PC-3 (cell line): ENCODE measurements at places on chromosomes 3 and 15. TPM values are rescaled to one million over a fixed set of nuclear protein-coding genes. Genes with fewer than 3 reads are reported as not detected.

The CCRL2 gene
- 5.5 and 6.0 TPM in 2 replicates for total RNA-seq

The IL17RE gene
- total RNA-seq = 4.0 and 4.7 TPM in 2 replicates

The ANKRD34C gene
- total RNA-seq = not detected in 2 replicates

The TIMMDC1 gene
- 107 and 142 TPM in 2 replicates for total RNA-seq
